ENCODE measurements at places on chromosomes 2 and 18.
A peak's percentile ranks its signal among the peaks of the same experiment; 100 is the strongest.

GRCh38 chr18:5463831-5464230 is 80.0 kb downstream of the EPB41L3 start:
- DNase-seq, result no peak

- DNase-seq, result no peak
These were observed 106.2 kb upstream of the ZFP36L2 start for GRCh38 chr2:43332653-43333052.

DNA sequence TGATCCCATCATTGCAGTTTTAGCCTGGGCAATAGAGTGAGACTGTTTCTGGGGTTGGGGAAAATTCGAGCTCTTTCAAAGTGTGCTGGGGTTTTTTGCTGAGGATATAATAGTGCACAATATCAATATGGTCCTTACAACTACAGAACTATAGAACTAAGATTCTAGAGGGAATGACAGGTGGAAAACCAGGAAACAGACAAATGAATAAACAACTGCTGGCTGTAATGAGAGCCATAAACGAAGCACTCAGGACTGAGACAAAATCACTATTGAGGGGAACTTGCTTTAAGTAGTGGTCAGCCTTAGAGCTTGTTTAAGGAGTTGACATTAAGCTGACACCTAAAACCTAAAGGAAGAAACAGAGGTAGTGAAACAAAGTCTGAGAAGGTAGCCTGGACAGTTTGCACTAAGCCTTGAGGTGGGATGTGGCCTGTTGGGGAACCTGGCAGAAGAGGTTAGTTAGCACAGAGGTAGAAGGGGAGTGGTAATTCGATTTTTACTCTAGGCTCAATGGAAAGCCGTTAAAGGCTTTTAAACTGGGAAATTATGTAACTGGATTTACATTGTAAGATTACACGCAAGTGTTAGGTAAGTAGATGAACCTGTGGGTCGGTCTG is 33.8 kb downstream of the LCLAT1 start:
- no peak for DNase-seq

DNA sequence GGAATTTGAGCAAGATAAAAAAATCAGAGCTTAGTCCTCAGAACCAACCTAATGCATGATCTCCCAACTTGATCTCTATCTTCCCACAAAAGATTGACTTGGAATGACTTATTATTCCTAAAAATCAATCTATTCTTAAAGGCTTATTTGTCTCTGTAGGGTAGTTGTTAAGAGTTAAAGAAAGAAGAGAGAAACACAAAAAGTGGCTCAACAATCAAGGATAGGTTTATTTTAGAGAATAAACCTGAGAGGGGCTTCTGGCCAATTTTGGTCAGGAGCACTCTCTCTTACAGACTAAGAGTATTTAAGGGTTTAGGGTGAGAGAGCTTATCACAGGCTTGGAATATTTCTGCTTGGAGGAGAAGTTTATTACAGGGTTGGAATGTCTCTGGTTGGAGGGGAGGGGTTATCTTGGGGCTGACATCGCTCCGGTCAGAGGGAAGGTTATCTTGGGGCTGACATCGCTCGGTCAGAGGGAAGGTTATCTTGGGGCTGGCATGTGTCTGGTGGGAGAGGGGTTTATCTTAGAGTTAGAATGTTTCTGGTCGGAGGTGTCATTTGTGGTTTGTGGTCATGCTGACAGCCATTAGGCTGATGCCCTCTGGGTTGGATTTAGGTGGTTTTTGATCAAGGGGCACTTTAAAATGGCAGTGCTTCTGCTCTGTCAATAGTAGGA is 2.4 kb upstream of the MFF start:
- no peak for DNase-seq

DNA sequence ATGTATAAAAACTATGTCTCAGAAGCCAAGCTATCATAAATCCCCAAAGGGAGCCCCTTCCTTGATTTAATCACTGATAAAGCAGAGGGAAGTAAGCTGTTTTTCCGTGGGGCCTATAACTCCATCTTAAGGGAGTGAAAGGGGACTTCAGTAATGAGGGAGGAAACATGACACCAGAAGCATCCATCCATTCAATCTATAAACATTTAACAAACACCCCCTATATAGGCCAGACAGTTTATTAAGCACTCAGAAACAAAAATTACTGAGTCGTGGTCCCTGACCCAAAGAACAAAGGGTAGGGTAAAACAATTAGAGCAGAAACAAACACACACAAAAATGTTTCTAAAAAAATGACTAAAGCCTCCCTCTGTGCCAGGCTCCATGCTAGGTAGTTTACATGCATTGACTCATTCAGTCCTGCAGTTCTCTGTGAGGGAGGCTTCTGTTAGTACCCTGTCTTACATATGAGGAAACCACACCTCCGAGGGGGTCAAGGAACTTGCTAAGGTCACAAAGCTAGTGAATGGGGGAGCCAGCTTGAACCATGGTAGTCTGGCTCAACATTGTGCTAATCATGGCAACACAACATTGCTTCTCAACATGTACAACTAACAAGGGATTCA is 472.1 kb downstream of the CDH2 start:
- no peak for DNase-seq

DNA sequence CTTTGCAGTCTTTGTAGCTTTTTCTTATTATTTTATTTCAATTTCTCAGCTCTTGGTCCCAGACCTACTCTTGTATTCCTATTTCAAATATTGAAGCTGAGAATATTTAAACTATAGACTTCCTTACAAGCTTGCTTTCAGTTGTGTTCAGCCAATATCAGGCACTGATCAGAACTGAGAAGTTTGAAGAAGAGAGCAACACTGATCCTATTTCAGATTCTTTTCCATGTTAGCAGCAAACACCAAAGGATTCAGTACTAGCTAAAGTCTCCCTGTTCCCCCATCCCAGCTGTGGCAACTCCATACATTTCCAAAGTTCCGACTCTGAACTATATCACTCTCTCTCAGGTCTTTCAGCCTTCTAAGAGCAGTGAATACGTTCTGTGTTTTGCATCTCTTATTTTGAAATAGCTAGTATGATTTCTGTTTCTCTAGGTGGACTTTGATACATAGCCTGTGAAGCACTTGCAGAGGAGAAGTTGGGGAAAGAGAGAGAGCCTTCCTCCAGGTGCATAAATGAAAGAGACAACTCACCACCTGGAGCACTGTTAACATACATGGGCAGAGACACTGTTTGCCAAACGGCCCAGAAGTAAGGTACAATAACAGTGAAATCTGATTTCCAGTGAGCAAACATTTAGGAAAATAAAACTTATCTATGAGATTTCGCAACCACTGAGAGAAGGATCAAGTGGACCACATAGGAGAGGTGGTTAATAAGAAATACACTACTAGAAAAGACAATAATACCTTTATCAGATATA is 135.0 kb upstream of the ZNF804A start:
- DNase-seq, result no peak

DNA sequence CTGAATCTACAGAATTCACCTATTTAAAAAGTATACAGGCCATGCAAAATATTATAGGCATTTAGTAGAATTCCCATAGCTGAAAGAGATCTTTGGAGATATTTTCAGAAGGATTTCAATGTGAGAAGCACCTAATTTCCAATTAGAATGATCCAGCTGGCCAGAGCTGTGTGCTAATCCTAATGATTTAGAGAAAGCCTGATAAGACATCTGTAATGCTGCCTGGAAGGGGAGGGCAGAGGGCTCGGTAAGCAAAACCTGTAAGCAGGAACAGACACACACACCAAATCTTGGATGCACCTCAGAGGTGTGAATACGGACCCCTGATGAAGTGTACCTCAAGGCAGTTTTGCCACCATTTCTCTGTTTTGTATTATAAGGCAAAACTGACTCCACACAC is 14.0 kb downstream of the SERTAD2 start:
- no peak for DNase-seq

GRCh38 chr2:179082697-179083096 is 32.8 kb upstream of the CCDC141 start:
- DNase-seq, result no peak

- DNase-seq, result no peak
These were observed 1487.0 kb downstream of the LRP1B start for GRCh38 chr2:140643761-140644187.

GRCh38 chr18:11857177-11857887 is 6.1 kb downstream of the CHMP1B start:
- peak; percentile 41 for DNase-seq

- DNase-seq, result no peak
These were observed 11.1 kb upstream of the INO80C start for GRCh38 chr18:35508746-35509338.

- DNase-seq, result no peak
These were observed 188.4 kb downstream of the PPP1R1C start for GRCh38 chr2:182173944-182174622.

DNA sequence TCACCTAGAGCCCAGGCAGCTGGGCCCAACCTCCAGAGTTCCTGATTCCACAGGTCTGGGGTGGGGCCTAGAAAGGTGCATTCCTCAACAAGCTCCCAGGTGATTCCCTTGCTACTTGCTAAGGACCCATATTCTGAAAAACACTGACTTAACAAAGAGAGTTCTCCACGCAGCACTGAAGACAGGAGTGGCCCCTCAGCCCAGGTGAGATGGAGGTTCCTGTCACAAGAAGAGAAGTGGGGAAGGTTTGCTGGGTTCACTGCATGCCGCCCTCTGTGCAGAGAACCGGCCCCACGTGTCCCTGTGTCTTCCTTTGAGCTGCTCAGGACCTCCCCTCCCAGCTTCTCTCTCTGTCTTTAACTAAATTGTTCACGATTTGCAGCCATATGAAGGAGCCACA is 201.4 kb upstream of the DDX18 start:
- DNase-seq, result no peak

- DNase-seq, result no peak
These were observed 240.2 kb downstream of the TGIF1 start for GRCh38 chr18:3689986-3690763.

GRCh38 chr2:240429872-240430491 is 5.5 kb upstream of the GPC1 start:
- DNase-seq, result no peak

- no peak for DNase-seq
These were observed 171.8 kb downstream of the UBR3 start for GRCh38 chr2:169999054-169999453.

DNA sequence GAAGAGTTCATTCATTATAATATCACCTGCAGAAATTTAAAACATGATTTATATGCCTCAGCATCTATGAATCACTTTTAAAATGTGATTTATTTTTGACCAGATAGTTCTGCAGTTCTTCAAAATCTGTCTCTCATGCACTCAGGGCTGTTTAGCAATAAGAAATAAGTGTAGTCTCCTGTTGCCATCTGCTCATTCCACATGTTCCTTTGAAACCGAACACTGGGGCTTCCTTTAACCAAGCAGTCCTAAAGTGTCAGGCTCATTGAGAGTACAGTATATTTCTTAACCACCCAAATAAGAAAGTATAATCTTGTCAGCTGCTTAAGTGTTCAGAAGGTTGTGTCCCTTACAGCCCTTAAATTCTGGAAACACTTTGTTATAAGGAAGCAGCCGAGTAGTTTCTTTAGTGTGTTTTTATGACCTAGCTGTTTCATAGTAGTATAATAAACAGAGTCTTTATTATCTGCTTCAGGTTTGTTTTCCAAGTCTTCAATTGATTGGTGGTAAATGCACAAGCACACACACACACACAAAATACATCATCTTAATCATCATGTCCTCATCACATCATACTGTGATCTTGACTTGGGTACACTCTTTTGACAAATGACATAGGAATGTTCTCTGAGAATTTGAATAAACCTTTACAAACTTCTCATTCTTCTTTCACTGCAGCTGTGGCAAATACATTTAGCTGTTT is 10.4 kb downstream of the WDR7 start:
- DNase-seq, result no peak

- no peak for DNase-seq
These were observed 493.8 kb downstream of the FBXO15 start for GRCh38 chr18:73653827-73654226.

- no peak for DNase-seq
These were observed 23.4 kb downstream of the MYO7B start for GRCh38 chr2:127558911-127559310.

Measured in GOT3 (cell line).